ENCODE measurements at places on chromosomes 5 and 9. TPM values are rescaled to one million over a fixed set of nuclear protein-coding genes. Genes with fewer than 3 reads are reported as not detected.

FGF18 gene
- 0.47 TPM for polyA plus RNA-seq

COL27A1 gene
- polyA plus RNA-seq: 53.7 TPM

PLPP7 gene
- polyA plus RNA-seq: 3.3 TPM

IL31RA gene
- polyA plus RNA-seq: 0.06 TPM

PCDHGC5 gene
- 0.22 TPM for polyA plus RNA-seq

ANKRD20A1 gene
- polyA plus RNA-seq: 3.7 TPM

SHISAL2B gene
- not detected for polyA plus RNA-seq

PTGER4 gene
- polyA plus RNA-seq: 12.2 TPM

HSPA9 gene
- 346 TPM for polyA plus RNA-seq
